H1 (cell line): ENCODE measurements at places on chromosomes 16 and 17.
A peak's percentile ranks its signal among the peaks of the same experiment; 100 is the strongest.

DNA sequence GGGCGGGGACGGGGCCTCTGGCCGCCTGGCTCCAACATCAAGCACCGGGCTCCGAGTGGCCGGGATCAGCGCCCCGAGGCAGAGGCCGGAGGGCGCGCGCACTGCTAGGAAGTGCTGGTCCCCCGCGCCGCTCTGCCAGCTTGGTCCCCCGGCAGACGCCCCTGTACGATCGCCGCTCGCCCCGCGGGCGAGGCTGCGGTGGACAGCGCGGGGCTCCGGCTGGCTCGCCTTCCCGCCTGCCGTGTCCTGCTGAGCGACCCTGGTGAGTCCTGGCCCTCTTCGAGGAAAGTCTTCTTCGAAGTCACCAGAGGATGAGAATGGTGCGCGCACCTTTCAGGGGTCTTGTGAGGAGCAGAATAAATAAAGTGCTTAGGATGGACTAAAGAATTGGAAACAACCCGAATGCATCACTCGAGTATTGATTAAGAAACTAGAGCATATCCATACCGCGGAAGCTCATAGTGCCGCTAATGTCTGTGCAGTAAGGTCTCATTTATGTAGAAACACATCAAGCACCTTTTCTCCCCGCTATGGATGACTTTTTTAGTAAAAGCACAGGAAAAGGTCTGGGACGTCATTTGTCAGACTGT is 392 bp downstream of the ZNF213 start:
- no peak for DNase-seq

- DNase-seq = no peak
Observed at GRCh38 chr16:72677662-72678447, 370.1 kb downstream of the ZFHX3 start.

- peak; percentile 15 for DNase-seq
Observed at GRCh38 chr16:87487361-87487924, 5.4 kb downstream of the ZCCHC14 start.

DNA sequence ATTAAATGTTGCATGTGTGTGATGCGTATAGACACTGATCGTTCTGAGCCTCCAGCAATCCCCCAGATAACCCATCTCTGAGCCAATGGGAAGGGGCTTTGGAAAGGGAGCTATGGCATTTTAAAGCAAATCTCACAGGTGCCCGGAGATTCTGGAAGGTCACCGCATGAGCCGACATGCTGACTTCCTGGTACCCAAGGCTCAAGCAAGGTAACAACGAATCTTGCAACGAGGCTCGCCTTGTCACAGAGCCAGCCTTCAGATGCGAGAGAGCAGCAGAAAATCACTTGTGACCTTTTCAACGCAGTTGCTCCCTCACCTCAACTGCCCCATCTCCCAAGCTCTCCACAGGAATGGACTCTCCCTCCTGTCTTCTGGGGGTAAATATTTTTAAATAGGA is 154.8 kb upstream of the CDH5 start:
- no peak for DNase-seq

GRCh38 chr16:30567991-30568638 is 3.4 kb downstream of the ZNF688 start:
- no peak for DNase-seq

DNA sequence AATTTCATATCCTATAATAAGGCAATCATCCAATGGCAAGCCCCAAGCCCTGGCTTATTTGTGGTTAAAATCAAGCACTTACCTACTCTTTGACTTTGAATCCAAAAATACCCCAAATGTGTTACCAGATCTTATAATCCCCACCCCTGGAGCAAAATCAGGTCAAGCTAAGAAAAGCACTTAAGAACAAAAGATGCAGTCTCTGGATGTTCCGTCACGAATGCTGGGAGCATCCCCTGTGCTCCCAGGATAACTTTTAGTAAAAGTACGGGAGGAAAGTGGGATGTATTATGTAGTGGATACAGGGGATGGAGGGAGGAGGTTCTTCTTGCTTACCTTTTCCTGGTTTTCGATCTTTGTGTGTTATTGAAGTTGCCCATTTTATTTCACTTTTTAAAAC is 29.5 kb downstream of the SHISA9 start:
- no peak for DNase-seq

DNA sequence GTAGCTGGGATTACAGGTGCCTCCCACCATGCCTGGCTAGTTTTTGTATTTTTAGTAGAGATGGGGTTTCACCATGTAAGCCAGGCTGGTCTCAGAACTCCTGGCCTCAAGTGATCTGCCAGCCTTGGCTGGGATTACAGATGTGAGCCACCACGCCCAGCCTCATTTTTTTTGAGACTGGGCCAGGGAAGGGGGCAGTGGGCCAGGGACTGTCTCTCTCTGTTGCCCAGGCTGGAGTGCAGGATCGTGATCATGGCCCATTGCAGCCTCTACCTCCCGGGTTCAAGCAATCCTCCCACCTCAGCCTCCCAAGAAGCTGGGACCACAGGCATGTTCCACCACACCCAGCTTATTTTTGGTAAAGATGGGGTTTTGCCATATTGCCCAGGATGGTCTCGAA is 16.0 kb downstream of the RSL1D1 start:
- DNase-seq = no peak

- DNase-seq = no peak
Observed at GRCh38 chr17:40952154-40952553, 14.6 kb downstream of the KRT39 start.

DNA sequence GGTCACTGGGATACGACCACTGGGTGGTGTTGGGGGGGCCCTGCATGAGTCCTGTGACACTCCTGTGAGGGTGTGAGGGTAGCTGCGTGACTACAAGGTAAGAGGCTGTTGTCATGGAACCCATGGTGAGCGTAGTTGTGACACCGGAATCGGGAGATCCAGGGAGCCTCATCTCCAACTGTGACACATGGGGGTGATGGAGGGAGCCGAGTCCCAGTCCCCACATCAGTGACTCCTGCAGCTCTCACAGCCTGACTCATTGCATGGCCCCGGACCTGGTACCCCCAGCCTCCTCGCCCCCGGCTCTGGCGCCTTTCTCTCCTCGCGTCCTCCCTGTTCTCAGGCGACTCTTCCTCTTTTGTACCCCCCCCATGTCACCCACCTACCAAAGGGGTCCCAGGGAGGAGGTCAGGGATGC is 14.2 kb downstream of the CDH16 start:
- no peak for DNase-seq

- DNase-seq = no peak
Observed at GRCh38 chr16:70267516-70267915, 15.8 kb upstream of the EXOSC6 start.

DNA sequence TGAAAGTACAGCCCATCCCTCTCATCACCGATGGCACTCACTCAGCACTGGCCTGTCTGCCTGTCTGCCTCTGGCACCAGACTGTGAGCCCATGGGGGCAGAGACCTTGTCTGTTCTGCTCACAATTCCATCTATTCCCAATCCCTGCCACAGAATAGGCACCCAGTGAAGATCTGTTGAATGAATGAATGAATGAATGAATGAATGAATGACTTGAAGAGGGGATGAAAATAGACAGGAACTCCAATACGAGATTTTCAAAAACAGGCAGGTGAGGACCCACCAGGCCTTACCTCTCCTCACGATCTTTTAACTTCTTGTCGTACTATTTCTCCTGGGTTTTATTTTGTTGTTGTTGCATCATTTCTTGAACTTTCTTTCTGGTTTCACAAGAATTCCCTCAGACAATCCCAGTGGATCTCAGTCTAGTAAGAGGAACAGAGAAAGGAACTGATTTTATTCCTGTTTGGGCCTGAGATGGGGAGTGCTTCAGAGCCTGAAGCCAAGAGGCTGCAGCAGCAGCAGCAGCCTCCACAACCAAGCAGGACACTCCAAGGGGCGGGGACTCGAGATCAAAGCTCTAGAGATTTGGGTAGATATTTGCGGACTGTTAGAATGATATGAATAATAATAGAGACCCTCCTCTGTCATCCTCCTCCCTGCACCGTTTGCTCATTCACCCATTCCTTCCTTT is 17.7 kb downstream of the KRT9 start:
- no peak for DNase-seq
